ENCODE measurements at places on chromosomes 4 and X. TPM values are rescaled to one million over a fixed set of nuclear protein-coding genes. Genes with fewer than 3 reads are reported as not detected.

DNA sequence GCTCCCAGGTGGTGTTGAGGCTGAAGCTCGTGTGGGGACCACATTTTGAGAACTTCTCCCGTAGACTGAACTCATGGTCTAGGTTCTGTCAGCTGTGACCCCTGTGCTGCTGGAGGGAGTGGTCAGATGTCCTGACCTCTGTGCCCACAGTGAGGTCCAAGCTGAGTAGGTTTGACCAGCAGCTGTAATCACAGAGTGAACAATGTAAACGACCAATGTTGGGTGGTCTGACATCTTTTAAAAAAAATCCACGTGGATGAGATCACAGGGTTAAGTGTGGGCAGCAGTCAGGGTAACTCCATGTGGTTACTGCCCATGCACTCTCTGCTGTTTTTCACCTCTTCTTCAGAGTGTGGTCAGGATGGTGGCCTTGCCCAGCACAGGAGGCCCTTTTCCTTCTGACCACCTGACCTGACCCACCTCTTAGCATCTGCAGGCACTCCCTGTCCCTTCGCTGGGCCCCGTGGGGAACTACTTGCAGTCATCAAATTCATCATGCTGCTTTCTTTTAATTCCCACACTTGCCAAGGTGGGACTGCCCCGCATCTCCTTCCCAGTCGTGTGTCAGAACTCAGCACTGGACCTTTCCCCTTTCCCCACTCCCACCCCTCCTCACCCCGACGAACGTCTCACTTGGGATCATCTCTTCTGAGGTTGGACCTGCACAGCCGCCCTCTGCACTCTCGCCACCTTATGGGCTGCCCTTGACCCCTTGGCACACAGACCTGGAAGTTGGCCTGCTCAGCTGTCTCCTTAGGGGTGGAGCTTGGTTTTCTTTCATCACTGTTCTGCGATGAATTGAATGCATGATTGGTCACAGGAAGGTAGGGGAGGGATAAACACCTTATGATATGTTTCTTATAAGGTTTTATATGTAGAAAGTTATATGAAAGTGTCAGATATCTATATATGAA lies 120.1 kb downstream of the PTTG2 start:
- no peak overlapping the region for H3K4me3 ChIP-seq
- H3K27ac ChIP-seq = no peak overlapping the region
- DNase-seq = no peak
- H3K36me3 ChIP-seq = no peaks in the 10 kb centered on the region
- H3K4me1 ChIP-seq = peaks cover 6% of the 10 kb centered on the region

- H3K27me3 ChIP-seq = no peaks in the 10 kb centered on the region
- DNase-seq = no peak
- H3K36me3 ChIP-seq = no peaks in the 10 kb centered on the region
- H3K4me3 ChIP-seq = no peak overlapping the region
- H3K27ac ChIP-seq = no peak overlapping the region
- H3K4me1 ChIP-seq = peaks cover 6% of the 10 kb centered on the region
These were observed 23.4 kb upstream of the RHOH start for GRCh38 chr4:40173470-40173875.

DNA sequence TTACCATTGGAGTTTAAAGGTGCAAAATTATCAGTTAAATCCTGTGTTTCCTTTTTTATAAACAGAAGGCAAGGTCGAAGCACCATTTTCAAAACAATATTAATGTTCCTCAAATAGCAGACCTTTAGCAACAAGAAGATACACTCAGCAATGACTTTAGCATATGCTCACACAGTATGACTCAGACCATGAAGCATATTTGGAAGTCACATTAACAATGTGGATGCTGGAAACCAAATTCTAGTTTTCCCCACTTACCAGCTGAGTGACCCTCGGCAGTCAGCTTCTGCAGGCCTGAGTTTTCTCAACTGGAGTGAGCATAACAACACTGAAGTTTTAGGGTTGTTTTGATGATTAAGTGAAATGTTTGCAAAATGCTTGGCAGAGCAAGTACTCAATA lies 130.5 kb downstream of the ANK2 start:
- H3K36me3 ChIP-seq = no peaks in the 10 kb centered on the region
- H3K4me1 ChIP-seq = no peaks in the 10 kb centered on the region
- no peak overlapping the region for H3K27ac ChIP-seq
- DNase-seq = no peak

- H3K27me3 ChIP-seq = no peaks in the 10 kb centered on the region
- H3K36me3 ChIP-seq = no peaks in the 10 kb centered on the region
- no peak for DNase-seq
- H3K4me3 ChIP-seq = no peak overlapping the region
- no peaks in the 10 kb centered on the region for H3K4me1 ChIP-seq
- no peak overlapping the region for H3K27ac ChIP-seq
These were observed 31.8 kb upstream of the MAGEB2 start for GRCh38 chrX:30183554-30183953.

DNA sequence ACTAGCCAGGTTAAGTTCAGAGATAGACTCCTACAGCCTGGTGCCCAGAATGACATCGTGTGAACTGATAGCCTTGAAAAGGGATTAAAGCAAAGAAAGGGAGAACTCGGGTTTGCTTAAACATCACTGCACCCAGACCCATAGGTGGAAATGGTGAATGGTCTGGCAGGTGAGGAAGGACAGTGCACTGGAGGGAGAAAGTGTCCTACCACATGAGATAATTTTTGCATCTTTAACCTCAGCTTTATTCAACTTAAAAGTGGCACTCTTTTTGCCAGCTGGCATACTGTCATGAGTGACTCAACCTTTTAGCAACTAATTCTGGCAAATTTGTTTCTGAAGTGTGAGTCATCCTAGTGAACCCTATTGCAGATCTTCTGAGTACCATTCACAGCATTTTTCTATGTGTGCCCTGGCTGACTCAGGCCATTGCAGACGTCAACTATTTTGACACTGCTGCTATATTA lies 53.0 kb upstream of the DAPP1 start:
- H3K4me3 ChIP-seq = no peak overlapping the region
- no peaks in the 10 kb centered on the region for H3K4me1 ChIP-seq
- DNase-seq = no peak
- H3K27me3 ChIP-seq = no peaks in the 10 kb centered on the region
- H3K27ac ChIP-seq = no peak overlapping the region

- H3K4me3 ChIP-seq = no peak overlapping the region
- H3K36me3 ChIP-seq = no peaks in the 10 kb centered on the region
- H3K27me3 ChIP-seq = no peaks in the 10 kb centered on the region
- no peaks in the 10 kb centered on the region for H3K4me1 ChIP-seq
- H3K27ac ChIP-seq = no peak overlapping the region
These were observed 19.7 kb downstream of the KIT start for GRCh38 chr4:54677416-54677815.

GRCh38 chr4:47972181-47972580 lies 44.3 kb downstream of the CNGA1 start:
- DNase-seq = no peak
- H3K27ac ChIP-seq = no peak overlapping the region
- H3K4me1 ChIP-seq = no peaks in the 10 kb centered on the region
- H3K4me3 ChIP-seq = no peak overlapping the region

DNA sequence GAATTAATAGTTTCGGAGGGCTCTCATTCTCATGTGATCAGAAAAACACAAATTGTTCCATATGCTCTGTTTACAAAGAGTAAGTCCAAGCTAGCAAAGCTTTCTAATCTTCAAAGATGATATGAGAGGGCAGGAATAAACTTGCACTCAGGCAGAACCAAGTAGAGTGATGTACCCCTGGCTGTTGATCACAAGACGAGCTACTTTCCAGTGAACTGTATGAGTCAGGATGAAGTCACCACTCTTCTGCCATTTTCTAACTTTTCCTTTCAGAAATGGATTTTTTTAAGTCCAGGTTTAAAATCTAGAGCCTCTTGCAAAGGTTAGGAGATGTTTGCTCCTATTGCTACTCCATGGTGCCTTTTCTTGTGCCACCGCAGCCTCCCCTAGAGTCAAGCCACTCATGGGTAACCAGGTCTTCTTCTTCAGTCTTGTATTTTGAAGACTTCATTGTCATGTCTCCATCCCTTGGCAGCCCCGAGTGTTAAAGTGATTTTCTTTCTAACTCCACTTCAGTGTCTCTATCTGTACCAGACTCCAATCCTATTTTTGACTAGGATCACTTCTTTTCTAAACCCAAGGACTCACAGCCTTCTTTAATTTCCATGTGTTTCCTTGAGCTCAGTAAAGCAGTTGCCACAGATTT lies 171.9 kb upstream of the GALNT7 start:
- H3K36me3 ChIP-seq = no peaks in the 10 kb centered on the region
- DNase-seq = no peak
- H3K27ac ChIP-seq = no peak overlapping the region
- no peaks in the 10 kb centered on the region for H3K4me1 ChIP-seq

GRCh38 chr4:148651991-148652390 lies 209.8 kb upstream of the NR3C2 start:
- no peak overlapping the region for H3K27ac ChIP-seq
- H3K4me3 ChIP-seq = no peak overlapping the region
- H3K4me1 ChIP-seq = no peaks in the 10 kb centered on the region
- no peak for DNase-seq
- no peaks in the 10 kb centered on the region for H3K36me3 ChIP-seq

DNA sequence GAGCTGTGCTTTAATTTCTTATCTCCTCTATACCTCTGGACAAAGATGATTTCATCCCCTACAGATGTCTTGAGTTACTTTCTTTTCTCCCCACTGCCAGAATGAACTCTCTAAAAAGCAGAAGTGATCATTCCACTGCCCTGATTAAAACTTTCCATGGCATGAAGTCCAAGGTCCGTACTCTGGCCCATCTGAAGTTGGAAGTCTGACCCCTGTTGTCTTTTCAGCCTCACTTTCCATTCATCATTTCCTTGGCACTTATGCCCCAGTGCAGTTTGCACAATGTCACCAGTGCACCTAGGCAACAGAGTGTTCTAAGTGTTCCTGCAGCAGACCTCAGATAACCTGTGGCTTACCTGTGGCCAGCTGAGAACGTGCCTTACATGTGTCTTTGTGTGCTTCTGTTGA lies 242.4 kb downstream of the FRAS1 start:
- no peak overlapping the region for H3K4me3 ChIP-seq
- no peak overlapping the region for H3K27ac ChIP-seq
- H3K36me3 ChIP-seq = no peaks in the 10 kb centered on the region
- H3K27me3 ChIP-seq = no peaks in the 10 kb centered on the region

- no peak overlapping the region for H3K4me3 ChIP-seq
- H3K36me3 ChIP-seq = no peaks in the 10 kb centered on the region
- no peaks in the 10 kb centered on the region for H3K27me3 ChIP-seq
- DNase-seq = no peak
These were observed 35.0 kb upstream of the BMPR1B start for GRCh38 chr4:94722748-94723147.

DNA sequence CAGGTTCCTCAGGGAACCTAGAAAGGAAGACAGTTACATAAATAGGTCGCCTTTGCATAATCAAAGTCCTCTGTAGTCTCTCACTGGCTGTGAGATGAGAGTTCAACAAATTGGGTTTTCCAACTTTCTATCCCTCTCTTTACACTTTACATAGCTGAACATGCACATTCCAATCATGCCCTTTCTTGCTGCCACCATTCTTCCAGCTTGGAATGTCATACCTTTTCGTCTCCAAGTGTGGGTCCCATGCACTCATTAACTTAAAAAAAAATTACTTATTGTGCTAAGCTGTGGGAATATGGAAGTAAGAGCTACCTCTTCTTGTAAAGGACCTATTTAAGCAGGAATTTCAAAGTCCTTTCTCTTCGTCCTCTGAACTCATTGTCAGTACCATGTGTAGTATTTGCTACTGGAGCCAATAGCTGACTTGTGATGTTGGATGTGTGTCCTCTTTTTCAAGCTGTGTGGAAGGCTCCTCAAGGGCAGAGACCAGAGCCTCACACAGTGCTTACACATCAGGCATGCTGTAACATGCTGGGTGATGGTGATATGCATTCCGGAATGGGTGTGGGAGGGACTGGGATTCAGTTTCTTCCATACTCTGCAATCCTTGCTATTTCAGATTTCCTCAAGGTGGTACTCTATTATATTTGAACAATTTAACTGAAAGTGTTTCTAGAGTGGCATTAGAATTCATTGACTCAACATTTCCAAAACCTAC lies 7.1 kb downstream of the ENOPH1 start:
- no peak overlapping the region for H3K4me3 ChIP-seq
- H3K36me3 ChIP-seq = no peaks in the 10 kb centered on the region
- DNase-seq = no peak
- no peaks in the 10 kb centered on the region for H3K4me1 ChIP-seq
- H3K27ac ChIP-seq = no peak overlapping the region

- no peak overlapping the region for H3K4me3 ChIP-seq
These were observed 1668.1 kb upstream of the AGA start for GRCh38 chr4:179110356-179110755.

DNA sequence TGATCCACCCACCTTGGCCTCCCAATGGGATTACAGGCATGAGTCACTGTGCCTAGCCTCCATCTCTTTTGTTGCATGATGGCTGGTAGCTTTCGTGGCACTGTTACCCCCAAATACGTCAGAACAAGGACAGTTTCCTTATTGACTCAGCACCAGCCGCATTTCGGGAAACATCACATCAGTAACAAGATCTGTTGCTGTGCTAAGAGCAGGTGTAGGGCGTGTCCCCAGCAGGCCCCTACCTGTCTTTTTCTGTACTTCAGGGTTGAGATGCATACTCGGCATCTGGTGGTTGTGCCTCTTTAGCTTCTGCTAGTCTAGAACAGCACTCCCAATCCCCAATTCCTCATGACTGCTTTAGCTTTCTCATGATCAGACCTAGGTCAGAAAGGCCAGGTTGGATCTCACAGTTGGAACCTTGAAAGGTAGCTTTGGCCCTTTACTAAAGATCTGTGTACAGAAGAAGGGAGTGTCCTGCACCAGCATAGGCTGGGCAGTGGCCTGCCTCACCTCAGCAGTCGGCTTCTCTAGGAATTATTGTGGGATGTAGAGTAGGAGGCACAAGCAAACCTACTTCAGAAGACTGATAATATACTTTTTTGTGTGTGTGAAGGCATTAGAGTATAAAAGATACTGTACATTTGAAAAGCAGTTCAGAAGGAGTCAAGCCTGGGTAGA lies 36.8 kb downstream of the NSD2 start:
- no peak overlapping the region for H3K4me3 ChIP-seq

DNA sequence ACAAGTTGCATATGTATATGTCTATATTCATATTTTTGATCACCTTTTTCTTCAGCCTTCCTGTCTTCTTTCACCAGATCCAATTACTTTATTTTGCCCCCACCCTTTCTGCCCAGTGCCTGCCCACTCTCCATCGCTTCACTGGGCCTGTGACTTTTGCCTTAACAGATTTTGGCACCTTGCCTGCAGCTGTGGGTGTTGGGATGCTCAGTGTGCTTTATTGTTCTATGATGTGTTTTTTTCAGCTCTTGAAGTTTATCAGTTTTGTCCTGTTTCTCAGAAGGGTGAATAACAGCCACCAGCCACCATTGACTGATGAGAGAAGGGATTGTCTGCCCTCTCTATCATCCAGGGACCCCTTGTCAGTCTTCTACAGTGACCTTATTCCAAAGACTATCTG lies 77.2 kb upstream of the GALNT7 start:
- H3K4me1 ChIP-seq = no peaks in the 10 kb centered on the region
- no peak overlapping the region for H3K27ac ChIP-seq
- no peaks in the 10 kb centered on the region for H3K27me3 ChIP-seq
- H3K36me3 ChIP-seq = no peaks in the 10 kb centered on the region
- DNase-seq = no peak
- H3K4me3 ChIP-seq = no peak overlapping the region

SRPX2 gene
- 0.98 TPM for total RNA-seq

BEND2 gene
- not detected for total RNA-seq

NXF2B gene
- total RNA-seq = not detected

MAP7D2 gene
- 0.75 TPM for total RNA-seq

PPP1R2C gene
- not detected for total RNA-seq

PRDM5 gene
- total RNA-seq = 8.9 TPM

NXF3 gene
- 0.87 TPM for total RNA-seq

Data from pancreas (tissue), 10 donors.